ENCODE measurements at places on chromosomes 16 and 17.

DNA sequence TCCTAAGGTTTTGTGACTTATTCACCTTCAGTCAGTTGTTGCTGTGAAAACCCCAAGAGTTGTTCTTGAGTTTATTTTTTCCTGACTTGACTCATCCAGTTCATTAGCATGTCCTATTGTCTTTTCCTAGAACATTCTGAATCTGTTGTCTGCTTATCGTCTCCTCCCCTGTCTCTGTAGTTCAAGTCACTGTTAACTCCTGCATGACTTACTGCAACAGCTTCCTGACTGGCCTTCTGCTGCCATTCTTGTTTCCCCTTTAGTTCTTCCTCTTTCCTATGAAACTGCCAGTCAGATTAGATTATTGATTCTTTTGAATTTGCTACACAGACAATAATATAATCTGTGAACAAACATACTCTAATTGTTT, 161.5 kb downstream of the FTO start:
- no peak for DNase-seq

- no peak for DNase-seq
These were observed 60.9 kb downstream of the MRTFB start for GRCh38 chr16:14131774-14132695.

DNA sequence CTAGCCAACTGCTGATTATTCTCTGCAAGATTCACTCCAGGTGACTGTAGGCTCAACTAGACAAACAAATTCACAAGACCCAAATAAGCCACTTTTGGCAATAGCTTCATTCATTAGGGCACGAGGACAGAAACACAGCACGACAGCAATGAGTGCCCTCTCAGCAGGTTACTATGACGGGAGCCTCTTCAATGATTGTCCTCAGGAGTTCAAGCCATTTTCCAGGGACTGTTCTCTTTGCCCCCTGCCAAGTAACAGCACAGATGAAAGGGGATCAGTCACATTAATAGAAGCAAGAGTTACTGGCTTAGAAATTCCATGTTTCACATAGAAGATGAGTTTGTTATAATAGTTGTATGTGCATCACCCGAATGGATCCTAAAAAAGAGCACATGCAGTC, 712.2 kb downstream of the CDH8 start:
- peak; percentile 16 for DNase-seq

GRCh38 chr16:27786221-27786922, 236.4 kb downstream of the KATNIP start:
- DNase-seq: peak; percentile 72

GRCh38 chr16:48250520-48251278, 3.4 kb upstream of the ABCC11 start:
- DNase-seq: no peak

DNA sequence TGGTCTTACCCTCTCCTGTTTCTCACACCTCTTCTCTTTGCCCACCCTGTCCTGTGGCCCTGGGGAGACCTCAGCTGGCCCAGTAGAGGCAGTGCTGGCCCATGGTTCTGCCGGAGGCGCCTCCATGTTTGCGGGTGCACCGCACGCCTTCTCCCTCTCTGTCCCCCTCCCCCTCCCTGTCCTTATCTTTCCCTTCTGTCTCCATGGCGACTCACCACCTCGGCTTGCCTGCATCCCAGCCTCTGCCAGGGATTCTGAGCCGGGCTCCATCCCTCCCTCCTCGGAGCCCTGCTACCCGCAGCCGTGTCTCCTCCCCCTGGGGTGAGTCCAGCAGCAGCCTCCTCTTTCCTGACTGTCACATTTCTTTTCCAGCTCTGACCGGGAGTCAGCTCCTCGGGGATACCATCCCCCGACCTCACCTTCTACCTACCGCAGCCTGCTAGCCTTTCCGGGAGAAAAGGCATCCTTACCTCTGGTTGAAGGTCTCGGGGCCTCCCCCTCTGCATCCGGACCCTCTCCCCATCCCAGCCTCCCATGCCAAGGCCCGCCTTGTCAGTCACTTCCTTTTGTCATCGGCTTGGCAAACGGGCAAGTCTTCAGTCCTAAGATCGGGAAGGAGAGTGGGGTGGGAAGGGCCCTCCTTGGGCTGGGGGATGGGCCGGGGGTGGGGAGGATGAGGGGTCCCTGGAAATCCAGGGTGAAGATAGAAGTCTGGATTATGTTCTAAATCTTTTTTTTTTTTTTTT, at the start of gene RNF112:
TSS of gene RNF112 (plus strand) at position 358 of the 746 bp plus-strand sequence. CDS start at position 535, 177 bp downstream.
- peak; percentile 71 for DNase-seq

GRCh38 chr17:39820541-39820940, 43.6 kb downstream of the IKZF3 start:
- no peak for DNase-seq

- DNase-seq: no peak
These were observed 6.2 kb upstream of the MYOCD start for GRCh38 chr17:12659500-12659899.

GRCh38 chr17:50043290-50044148, 12.4 kb upstream of the ITGA3 start:
- DNase-seq: no peak

DNA sequence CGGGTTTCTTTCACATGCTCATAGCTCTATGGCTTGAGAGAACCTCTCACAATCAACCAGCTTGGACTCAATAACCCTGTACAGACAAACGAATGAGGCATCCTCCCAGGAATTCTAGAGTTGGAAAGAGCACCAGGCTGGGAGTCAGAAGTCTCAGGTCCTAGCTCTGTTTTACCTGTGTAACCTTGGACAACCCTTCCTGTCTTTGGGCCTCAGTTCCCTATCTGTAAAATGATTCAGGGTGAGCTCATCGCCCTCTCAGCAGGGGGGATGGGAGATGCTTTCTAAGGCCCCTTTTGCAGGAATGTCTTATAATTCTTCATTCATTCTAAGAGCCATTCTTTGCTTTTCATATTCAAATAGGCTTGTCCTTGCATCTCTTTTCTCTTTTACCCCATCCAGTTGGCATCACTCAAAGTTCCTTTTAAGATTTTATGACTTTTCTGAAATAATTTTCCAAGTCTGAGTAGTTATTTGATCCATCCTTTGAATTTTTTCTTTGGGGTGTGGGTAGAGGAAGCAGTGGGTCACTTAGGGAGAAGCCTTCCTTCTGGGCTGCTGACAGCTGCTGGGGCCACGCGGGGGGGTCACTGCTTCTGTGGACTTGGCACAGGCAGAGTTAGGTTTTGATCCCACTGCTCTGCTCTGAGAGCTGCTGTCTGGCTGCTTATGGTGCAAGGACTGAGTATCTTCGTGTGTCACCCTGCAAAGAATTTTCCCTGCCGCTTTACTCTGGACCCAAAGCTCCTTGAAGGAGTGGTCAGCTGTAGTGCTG, 102.7 kb downstream of the UTP18 start:
- no peak for DNase-seq

DNA sequence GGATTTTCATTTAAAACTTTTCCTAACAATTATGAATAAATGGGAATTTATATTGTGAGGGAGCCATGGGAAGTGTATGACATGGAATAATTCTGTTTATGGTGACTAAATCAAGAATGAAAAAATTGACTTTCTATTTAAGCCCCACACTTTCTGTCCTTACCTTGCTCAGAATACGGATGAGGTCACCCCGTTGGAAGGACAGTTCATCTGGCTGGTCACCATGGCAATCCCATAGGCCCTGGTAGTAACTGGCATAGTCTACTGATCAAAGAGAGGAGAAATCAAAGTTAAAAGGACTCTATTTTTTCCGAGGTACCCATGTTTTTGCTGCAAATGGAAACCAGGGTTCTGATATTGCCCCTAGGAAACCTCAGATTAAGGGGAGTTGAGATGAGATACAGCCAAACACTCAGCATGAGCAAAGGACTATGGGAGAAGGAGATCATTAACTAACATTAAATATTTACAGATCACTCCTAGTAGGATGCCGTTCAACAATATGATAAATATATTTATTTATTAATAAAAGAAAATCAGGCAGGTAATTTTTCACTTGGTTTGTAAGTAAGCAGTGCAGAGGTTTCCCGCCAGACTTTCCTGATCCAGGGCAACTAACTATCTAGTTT, 54.9 kb downstream of the SNX11 start:
- DNase-seq: no peak

GRCh38 chr16:86277221-86277620, 233.1 kb upstream of the FOXF1 start:
- no peak for DNase-seq

DNA sequence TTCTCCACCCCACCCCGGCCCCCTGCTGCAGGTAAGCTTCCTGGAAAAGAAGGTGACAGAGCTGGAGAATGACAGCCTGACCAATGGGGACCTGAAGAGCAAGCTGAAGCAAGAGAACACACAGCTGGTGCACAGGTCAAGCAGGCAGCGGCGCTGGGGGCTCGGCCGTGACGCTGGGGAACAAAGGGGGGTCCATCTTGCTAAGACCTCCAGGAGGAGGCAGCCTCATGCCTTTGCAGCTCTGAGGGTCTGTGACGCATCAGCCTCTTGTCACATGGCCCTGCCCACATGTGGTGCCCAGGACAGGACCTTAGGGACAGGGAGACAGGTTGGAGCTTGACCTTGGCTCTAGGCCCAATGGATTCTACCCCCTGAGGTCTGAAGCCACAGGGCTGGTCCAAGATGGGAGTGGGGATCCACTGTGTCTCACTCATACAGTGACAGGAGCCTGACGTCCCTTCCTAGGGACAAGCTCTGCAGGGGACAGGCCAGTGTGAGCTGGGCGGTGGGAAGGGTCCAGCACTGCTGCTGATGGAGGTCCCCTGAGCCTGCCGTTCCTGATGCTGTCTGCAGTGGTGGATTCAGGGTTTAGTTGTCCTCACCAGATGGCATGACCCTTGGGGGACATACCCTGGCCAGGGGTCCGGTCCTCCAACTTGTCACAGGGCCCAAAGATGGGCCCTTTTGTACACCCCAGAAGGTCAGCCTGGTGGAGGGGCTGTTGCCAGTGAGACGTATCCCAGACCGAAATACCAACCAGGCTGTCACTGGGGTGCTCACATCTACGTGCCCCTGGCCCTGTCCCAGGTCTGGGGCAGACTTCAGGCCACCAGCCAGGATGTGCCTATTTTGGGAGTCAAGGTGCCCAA, 132.6 kb downstream of the RAB11FIP4 start:
- no peak for DNase-seq

DNA sequence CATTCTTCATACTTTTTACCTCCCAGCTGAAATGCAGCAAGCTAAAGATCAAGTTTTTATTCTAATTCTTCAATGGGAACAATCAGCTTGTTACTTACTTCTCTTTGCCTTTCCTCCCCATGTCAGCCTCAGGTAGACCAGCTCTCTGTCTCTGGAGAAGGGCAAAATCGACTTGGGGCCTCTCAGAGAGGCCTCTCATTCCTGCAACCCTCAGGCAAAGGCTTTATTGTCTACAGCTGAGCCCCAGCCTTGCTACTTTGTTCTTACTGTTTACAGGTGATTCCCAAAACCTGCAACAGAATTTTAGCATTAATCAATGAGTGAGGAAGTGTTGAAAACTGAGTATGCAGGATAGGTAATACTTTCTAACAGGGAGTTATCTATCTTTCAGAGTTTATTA, 148.6 kb downstream of the KIF2B start:
- no peak for DNase-seq

- DNase-seq: no peak
These were observed 70.5 kb upstream of the DHX40 start for GRCh38 chr17:59494757-59495368.

- DNase-seq: no peak
These were observed 22.1 kb downstream of the NME2 start for GRCh38 chr17:51188271-51188833.

DNA sequence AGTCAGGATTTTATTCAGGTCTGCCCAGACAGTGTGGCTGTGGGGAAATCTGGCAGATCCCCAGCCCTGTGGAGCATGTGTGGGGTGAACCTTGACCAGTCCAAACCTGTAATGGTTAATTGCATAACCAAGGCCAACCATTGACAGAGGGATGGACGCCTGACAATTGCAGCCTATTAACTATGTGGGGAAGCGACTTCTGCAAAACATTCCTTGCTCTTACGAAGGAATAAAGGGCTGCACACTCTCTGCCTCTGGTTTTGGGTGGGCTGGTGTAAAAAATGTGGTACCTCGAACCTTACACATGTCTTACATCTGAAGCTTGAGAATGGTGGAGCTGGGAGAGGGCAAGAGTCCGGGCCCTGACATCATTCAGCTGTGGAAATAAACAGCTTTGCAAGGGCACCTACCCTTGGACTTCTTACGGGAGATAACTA, 35.8 kb downstream of the MAF start:
- DNase-seq: no peak

- no peak for DNase-seq
These were observed 14.6 kb upstream of the CSNK1D start for GRCh38 chr17:82287868-82288801.

DNA sequence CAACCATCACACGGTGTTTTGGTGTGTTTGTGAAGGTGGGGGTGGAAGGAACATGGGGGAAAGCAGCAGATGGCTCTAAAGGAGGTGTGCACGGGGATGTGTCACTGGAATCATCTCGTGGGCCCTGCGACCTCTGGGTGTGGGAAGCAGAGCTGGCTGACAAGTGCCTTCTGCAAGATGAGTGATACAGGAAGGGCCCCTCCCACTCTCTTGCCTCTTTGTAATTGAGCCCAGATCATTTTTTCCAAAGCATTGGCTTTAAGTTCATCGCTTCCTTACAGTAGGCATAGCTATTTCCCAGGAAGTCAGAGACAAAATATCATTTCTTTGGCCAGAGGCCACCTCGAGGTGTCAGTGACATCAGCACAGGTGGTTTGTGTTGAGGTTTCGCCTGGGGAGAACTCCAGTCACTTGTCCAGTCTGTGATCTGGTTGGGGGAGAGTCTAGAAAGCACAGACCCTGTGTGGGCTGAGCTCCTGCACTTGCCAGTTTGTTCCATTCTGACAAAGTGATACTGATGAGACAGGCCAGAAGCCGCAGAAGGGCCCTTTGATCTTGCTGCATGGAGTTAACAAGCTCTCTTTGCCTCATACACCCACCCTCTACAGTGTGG, 20.6 kb upstream of the SNTB2 start:
- DNase-seq: no peak

DNA sequence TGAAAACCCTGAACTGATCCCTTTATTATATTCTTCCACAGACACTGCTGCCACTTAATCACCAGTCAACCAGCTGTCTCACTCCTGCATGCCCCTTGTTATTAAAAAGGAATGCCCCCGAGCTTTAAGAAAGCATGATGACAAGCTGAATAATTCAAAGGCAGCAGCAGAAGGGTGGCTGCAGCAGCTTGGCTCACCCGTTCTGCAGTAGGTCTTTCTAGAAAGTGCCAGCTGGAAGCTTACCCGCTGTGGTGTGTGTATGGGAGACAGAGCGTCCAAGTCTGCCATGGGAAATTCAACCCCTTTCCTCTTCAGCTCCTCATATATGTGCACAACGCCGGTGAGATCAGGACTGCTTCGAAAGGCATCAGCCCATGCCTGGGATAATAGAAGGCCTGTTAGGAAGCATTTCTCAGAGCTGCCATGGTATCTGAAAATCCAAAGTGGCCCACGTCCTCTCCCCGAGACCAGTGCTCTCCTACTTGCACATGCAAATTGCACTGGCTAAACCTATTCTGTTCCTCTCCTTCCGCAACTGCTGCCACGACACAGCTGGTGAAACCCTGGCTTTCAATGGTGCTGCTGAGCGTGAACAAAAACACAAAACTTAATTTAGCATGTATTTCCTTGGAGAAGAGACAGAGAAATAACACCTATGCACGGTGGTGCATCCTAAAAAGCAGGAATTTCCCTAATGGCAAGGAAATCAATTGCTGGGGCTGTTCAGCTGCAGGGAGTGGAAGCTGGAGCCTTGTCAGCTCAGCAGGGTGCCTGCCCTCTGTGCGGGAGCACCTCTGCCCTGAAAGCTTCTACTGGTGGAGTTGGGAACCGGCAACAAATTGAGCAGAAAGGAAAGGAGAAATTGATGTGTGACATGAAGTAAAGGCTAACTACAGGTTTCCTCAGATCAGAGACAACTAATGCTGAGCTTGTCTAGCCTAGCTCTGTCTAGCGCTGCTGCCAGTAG, 47.9 kb upstream of the SREBF1 start:
- DNase-seq: peak; percentile 57

GRCh38 chr17:50635732-50635981, 976 bp downstream of the ABCC3 start:
- DNase-seq: no peak

Measured in retina (tissue), 1 donor.